RCC 7860 (cell line): ENCODE measurements at places on chromosomes 12 and 14.

DNA sequence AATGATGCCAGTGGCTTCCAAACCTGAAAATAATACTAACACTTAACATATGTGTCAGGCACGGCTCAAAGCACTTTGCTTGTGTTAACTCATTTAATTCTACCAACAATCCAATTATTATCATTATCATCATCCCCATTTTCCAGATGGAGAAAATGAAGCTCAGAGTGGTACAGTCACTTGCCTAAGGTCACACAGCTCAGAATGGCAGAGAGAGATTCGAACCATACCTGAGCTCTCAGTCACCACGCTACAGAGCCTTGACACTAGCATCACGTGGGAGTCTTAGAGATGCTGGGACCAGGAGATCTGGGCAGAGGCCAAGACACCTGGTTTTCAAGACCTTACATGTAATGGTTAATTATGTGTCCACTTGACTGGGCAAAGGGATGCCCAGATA, 34.2 kb downstream of the DHX37 start:
- no peak for DNase-seq

GRCh38 chr14:58739674-58740073, 101.9 kb downstream of the DACT1 start:
- DNase-seq: no peak

DNA sequence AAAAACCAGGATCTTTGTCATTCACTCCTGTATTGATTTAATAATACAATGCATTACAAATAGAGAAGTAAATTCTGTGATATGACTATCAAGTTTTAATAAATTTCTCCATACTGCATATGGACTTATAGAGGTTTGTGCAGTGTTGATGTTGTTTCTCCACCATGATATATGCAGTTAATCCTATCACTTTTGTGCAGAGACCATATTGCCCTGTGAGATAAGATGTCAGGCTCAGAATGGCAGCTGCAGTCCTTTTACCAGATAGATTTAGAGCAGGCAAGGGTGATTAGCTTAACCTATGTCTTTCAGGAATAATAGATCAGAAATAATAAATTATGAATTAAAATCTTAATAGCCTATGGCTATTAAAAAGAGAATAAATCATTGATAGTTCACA, 38.6 kb upstream of the KCNJ8 start:
- no peak for DNase-seq

- DNase-seq: no peak
Observed at GRCh38 chr12:94171595-94171930, 23.2 kb downstream of the PLXNC1 start.

DNA sequence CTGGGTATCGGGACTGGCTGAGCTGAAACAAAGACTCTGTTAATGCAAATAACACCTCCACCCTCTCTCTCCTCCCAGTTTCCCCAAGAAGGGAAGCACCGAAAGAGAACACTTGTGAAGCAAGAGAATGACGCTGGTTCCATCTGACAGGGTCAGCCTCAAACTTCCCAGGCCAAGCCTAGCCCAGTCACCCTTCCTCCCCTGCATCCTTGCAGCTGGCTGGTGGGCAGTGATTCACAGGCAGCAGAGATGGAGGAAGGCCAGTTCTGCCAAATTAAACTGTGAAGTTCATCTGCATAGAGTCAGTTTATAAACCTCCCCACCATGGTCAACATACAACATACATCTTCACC, 2.8 kb downstream of the LRRC74A start:
- no peak for DNase-seq
